8988T (cell line): ENCODE measurements at places on chromosomes 1 and 21.

- no peak for DNase-seq
These were observed 45.4 kb downstream of the KCND3 start for GRCh38 chr1:111943846-111944749.

GRCh38 chr1:55974714-55975441 is 604.5 kb downstream of the PLPP3 start:
- DNase-seq: no peak

- DNase-seq: no peak
These were observed 165.3 kb downstream of the FASLG start for GRCh38 chr1:172824209-172824608.

GRCh38 chr1:239912471-239912870 is 179.2 kb upstream of the FMN2 start:
- DNase-seq: no peak

DNA sequence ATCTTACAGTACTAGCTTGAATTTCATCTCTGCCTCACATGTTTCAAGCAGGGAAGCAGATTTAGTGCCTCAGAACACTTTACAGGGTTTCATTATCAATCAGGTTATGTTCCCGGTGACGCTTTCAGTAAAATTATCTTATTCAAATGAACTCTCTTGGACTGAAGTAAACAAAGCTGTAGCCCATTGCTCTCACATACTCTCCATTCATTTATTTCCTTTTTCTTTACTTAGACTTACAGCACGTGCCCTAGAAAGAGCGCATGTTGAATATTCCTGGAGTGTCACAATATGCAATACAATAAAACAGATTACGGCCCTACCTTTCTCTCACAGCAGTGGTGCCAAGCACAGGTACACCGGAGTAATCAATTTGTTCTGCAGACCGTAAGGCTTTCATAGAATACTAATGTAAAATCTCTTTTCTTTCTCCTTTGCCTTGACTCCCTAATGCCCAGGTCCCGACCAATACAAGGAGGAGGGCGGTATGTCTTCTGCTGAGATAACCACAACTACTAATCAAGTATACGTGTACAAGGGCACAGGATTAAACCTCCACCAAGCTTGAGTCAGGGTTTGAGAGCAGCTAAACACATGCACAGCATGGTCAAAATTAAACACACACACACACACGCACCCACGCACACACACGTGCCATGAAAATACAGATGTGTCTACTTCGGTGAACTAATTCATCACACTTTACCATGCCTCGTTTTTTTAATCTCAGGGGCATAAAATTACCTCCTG is 62.8 kb downstream of the NRIP1 start:
- DNase-seq: no peak

- no peak for DNase-seq
These were observed 115.2 kb downstream of the TGFBR3 start for GRCh38 chr1:91770667-91771268.
